GDM1 (cell line): ENCODE measurements at places on chromosomes 5 and 9.

GRCh38 chr5:172573120-172573882 lies 67.8 kb upstream of the NEURL1B start:
- no peak for DNase-seq

DNA sequence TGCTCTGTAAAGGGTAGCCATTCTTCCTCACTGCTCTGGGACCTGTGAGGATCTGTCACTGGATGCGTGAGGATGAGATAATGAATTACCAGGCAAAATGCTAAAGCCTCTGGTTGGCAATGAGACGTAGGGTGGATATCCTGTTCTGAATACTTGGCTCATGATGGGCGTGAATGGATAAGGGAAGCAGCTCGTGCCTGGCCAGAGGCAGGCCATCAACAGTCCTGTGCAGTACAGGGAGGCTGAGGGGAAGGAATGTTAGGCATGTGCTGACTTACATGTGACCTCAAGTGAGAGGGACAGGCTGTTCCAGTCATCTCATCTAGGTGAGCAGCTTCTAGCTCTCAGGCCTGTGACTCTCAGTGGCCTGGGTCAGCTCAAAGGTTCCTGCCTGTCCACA lies 172.8 kb downstream of the CARTPT start:
- DNase-seq: no peak

GRCh38 chr5:140596321-140596741 lies 31.7 kb downstream of the SLC35A4 start:
- no peak for DNase-seq

- no peak for DNase-seq
These were observed 1.2 kb downstream of the FANCC start for GRCh38 chr9:95316274-95316673.

GRCh38 chr5:68277431-68277830 lies 61.9 kb downstream of the PIK3R1 start:
- no peak for DNase-seq

GRCh38 chr5:175842951-175843793 lies 28.2 kb upstream of the CPLX2 start:
- no peak for DNase-seq

DNA sequence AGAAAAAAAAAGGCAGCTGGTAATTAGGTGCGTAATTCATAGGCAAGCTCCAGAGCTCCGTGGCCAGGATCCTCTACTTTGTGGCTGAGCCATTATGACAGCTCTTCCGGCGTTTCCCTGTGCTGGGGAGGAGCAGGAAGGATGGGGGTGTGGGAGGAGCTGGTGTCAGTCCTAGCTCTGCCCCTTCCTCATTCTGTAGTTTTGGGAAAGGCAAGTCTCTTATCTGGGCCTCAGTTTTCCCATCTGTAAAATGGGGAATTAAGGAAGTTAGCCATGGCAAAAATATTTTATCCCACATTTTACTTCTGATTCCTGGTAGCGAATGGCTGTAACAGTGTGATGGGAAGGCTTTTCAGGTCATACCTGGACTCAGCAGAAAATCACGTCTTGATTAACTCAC lies 81.1 kb downstream of the SEC61B start:
- DNase-seq: no peak

GRCh38 chr9:128389395-128390149 lies 18.4 kb downstream of the URM1 start:
- DNase-seq: no peak

- no peak for DNase-seq
These were observed 364.6 kb upstream of the PTGER4 start for GRCh38 chr5:40315126-40315525.

- DNase-seq: no peak
These were observed 119.7 kb downstream of the RAPGEF6 start for GRCh38 chr5:131515348-131515747.

DNA sequence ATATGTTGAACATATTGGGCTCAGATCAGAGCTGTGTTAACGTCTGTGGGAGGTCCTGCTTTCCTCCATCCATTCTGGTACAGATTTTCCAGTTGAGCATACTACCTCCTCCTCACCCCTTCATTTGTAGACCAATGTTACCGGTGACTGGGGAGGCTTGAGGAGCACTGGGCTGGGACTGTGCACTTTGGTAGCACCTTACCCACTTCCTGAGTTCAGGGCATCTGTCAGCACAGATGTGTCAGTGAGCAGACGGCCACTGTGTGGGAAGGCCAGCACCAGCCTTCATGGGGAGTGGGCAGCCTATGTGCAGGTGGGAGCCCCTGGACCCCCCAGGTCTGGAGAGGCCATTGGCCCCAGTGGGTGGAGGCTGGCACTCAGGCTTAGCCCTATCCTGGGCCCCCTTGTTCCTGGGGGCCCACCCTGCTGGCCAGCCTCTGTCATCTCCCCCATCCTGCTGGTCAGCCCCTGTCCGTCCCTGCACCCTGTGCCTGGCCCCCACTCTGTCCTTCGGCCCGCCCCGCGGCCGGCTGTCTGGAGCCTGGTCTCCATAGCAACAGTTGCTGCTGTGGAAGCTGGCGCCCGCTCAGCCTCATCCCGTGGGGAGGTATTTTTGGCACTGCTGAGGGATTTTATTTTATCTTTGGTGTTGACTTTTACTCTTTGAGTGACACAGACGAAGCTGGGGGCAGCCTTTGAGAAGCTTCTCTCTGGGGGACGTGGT lies 21.3 kb downstream of the WNK2 start:
- DNase-seq: no peak
